Stimulated activated CD4-positive, alpha-beta T cell treated with anti-CD3 and anti-CD28 coated beads, Interleukin-2, amount 100 ng/mL, for 48 hours (primary cell): ENCODE measurements at places on chromosomes 4 and X.

GRCh38 chrX:15929194-15929593, 74.6 kb upstream of the AP1S2 start:
- DNase-seq: no peak

GRCh38 chrX:5971300-5971699, 257.4 kb downstream of the NLGN4X start:
- DNase-seq: no peak

GRCh38 chrX:39915596-39915995, 182.2 kb downstream of the BCOR start:
- DNase-seq: no peak

- no peak for DNase-seq
Observed at GRCh38 chr4:92760433-92760832, 456.7 kb downstream of the GRID2 start.

GRCh38 chr4:128220286-128221235, 67.1 kb downstream of the PGRMC2 start:
- DNase-seq: no peak
